Mesenteric fat pad (tissue), 1 donor: ENCODE measurements at places on chromosomes 3 and 15.

GRCh38 chr3:39569095-39569494 is 101.6 kb downstream of the MOBP start:
- DNase-seq, result no peak

- no peak for DNase-seq
Measured at GRCh38 chr3:54481606-54482365, 359.4 kb downstream of the CACNA2D3 start.

- peak; percentile 90 for DNase-seq
Measured at GRCh38 chr3:120348065-120348990, 826 bp downstream of the LRRC58 start.

DNA sequence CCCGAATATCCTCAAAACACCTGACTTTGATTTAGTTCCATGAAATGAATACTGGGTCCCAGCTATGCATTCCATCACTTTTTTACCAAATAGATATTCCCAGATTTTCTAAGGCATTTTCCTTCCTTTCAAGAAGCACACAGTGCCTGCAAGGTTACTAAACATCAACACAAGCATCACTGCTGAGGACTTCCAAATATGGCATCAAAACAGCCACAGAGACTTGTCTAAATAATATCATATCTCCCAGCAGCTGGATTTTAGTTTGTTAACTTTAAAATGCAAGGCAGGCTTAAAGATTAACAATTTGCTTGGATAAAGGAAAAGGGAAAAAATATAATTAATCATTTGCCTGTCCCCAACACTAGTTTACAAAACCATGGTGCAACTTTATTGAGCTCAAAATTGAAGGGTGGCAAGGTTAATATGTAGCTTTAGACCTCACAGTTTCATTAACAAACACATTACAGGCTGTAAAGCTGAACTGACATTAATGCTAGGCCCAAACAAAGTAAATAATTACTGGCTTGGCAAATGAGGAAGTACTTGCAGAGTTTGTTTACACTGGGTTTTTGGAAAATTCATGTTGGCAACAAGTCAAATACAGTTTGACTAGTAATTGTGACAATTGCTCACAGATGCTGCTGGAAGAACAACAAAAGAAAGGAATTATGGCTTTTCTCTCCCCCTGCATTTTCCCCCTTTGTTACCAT is 401.7 kb upstream of the CDIN1 start:
- DNase-seq, result no peak

DNA sequence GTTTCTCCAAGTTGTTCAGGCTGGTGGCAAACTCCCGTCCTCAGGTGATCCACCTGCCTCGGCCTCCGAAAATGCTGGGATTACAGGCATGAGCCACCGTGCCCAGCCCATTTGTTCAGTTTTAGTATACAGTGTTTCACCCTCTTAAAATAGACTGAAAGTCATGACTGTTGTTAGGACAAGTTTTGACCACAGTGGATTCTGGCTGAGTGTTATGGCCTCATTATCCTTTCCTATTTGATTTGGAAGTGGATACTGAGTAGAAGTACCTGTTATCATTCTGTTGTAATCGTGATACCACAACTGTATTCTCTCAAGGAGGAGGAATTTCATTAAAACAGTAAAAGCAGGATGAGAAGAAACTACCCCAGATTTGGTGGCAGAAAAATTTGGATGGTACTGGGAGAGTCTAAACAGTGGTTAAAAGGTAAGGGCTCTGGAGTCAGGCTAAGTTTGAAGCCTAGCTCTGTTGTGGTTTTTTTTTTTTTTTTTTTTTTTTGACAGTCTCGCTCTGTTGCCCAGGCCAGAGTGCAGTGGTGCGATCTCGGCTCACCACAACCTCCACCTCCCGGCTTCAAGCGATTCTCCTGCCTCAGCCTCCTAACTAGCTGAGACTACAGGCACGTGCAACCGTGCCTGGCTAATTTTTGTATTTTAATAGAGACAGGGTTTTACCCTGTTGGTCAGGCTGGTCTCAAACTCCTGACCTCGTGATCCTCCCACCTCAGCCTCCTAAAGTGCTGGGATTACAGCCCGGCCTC is 2.6 kb downstream of the MAP2K1 start:
- DNase-seq, result no peak

- DNase-seq, result no peak
Measured at GRCh38 chr3:195763076-195763830, 42.5 kb downstream of the MUC20 start.

- DNase-seq, result no peak
Measured at GRCh38 chr15:69908590-69909420, 188.9 kb downstream of the TLE3 start.

DNA sequence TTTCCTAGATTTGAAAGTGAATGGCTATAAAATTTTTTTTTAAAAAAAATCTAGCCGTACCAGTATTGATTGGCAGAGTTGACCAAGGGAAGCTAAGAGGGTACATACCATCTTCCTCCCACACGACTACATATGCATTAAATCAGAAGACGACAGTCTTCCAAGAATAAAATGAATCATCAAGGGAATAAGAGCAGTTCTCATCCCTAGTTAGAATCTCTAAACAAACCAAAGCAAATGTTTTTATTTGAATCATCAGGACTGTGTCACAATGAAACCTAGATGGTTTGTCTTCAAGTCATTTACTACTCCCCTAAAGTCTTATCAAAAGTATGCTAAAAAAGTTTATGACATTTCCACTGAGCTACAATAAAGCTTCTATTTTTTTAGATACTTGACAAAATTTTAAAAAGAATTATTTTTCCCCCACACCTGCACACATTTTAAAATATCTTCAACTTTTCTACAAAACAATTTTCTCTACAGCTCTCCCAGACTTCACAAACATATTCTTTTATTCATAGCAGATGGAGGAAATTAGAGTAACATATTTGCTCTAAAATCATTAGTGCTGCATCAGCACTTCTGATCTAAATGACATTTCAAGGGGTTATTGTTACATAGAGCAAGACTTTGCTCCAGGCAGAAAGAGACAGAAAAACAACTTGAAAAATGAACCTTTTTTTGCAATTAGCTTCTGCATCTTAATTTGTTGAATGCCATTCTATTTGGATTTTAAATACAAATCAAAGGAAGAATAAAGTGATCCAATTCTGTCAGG is 547.1 kb downstream of the FHIT start:
- DNase-seq, result no peak

DNA sequence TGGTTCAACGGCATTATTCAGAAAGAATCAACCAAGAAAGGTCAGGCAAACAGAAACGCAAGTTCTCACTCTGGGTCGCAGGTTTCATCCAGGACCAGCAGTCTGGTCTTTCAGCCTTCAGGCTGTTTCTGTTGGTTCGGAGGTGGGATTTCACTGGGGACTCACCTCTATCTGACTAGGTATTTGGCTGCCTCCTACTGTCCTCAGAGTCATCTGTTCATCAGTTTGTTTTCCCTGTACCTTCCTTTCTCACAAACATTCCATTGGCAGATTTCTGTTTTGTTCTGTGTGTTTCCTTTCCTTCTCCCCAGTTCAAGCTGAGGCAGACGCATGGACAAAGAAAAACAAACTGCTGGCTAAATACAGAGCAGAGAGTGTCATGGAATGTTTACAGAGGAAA is 1046.6 kb upstream of the CFAP20DC start:
- no peak for DNase-seq

GRCh38 chr3:99803297-99803696 is 14.4 kb upstream of the CMSS1 start:
- no peak for DNase-seq

- DNase-seq, result peak; percentile 93
Measured at GRCh38 chr3:186617036-186617946, 4.4 kb downstream of the AHSG start.

- DNase-seq, result no peak
Measured at GRCh38 chr3:17137321-17137826, 252.6 kb downstream of the PLCL2 start.

- DNase-seq, result no peak
Measured at GRCh38 chr15:75030023-75030413, 6.6 kb downstream of the PPCDC start.

DNA sequence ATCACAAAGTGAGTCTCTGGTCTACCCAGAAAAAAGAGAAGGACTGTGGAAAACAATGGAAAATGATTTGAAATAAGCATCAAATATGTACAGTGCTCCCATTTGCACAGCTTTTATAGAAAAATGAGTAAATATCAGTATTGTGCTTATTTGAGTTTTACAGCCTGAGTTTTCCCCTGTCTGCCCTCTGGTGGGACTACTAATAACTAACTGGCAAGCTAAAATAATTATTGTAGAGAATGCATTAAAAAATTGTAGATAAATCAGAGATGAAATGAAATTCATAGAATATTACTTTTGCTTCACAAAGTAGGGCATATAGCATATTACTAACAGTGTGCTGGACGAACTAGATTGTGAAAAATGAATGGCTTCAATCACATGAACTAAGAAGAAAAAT is 287.1 kb downstream of the NAALADL2 start:
- no peak for DNase-seq

DNA sequence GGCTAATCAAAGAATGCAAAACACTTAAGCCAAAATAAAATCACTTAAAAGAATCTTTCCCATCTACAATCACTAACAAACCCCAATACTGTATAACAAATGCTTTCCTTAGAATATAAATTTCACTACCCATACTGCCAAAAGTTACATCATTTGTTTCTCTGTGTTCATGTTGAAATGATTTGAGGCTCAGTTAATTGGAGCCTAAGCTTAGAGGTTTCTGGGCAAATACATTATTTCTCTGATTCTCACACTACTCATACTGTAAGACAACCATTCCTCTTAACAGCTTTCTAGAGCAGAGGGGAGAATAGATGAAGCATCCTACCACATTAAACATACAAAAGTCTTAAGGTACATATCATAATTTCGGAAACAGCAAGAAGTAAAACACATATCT is 2.1 kb downstream of the RIOX2 start:
- no peak for DNase-seq

DNA sequence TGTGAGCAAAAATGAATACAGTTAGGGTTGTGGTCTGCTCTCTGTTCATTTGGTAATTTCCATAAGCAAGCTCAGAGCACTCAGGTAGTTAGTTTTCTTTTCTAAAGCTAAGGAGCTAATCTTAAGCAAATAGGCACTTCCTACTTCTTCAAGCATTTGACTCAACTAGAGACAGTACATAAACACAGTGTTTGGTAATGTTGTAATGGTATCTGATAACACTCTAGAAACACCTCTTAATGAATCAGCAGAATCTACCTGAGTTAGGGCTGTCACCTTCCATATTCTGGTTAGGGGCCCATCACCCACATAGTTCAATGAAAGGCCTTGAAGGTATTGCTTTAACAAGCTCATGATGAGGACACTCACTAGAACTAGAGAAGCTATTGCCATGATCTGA is 83.1 kb downstream of the PLCH1 start:
- no peak for DNase-seq

DNA sequence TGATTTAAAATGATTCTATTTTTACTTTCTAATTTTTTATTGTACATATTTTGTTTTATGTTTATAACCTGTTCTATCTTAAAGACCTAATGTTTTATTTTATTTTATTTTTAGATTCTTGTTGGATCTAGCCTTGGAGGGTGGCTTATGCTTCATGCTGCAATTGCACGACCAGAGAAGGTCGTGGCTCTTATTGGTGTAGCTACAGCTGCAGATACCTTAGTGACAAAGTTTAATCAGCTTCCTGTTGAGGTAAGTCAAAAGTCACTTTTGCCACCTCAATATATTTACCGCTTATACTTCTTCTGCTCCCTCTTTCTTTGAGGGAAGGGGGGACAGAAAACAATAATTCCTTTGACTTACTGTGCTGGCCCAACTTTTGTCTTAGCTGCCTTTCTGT is 8.0 kb downstream of the ABHD10 start:
- DNase-seq, result no peak

DNA sequence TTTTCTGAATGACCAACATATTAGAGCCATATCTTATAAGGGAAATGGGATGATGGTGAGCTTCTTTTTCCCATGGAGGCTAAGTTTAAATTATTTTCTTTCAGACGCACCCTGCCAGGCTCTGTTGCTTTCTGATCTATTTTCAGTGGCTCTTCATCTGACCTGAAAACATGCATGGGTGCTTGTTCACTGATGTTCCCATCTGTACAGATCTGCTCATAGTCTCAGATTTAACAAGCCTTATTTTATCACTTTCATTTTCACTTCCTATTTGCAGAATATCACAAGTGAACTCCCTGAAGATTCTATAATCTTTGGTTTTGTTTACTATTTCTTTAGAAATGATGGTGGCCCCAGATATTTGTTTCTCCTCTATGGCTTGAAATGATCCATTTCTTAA is 31.1 kb upstream of the SUCLG2 start:
- no peak for DNase-seq

- DNase-seq, result no peak
Measured at GRCh38 chr3:45549961-45550360, 44.6 kb upstream of the LIMD1 start.
